ENCODE measurements at places on chromosomes 13 and 19.

DNA sequence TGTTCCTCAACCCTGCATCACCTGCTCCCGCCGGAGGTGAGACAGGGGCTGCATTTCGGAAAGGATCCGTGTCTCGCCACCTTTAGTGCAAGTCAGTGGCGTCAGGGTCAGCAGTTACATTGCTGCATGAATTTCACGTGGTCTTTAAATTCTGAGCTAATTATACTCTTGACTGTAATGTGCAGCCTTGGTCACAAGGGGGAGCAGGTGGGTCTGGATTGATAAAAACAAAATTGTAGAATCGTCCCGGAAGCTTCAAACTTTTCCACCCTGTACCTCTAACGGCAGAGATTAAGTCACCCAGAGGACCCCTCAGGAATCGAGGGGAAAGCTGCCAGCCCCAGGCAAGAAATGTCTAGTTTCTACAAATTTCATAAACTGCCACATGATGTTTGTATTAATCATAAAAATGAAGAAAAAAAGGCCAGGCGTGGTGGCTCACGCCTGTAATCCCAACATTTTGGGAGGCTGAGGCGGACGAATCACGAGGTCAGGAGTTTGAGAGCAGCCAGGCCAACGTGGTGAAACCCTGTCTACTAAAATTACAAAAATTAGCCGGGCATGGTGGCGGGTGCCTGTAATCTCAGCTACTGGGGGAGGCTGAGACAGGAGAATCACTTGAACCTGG, 20.2 kb downstream of the BBC3 start:
- peak; percentile 86 for DNase-seq

DNA sequence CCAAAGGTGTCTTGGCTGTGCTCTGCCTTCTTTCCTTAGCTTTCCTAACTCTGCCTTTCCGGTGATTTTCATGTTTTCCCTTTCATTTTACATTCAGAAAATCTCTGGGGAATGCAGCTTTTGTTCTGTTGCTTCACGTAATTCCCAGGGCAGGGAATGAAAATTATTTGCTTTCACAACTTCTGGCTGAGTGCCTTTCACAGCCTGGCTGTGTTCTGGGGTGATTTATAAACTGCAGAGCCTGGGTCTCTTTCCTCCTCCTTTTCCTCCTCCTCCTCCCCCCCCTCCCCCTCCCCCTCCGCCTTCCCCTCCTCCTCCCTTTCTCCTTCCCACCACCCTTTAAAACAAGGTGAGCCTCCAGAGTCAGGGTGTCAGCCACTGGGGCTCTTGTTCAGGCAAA, 84.3 kb downstream of the RNASEH2B start:
- no peak for DNase-seq

DNA sequence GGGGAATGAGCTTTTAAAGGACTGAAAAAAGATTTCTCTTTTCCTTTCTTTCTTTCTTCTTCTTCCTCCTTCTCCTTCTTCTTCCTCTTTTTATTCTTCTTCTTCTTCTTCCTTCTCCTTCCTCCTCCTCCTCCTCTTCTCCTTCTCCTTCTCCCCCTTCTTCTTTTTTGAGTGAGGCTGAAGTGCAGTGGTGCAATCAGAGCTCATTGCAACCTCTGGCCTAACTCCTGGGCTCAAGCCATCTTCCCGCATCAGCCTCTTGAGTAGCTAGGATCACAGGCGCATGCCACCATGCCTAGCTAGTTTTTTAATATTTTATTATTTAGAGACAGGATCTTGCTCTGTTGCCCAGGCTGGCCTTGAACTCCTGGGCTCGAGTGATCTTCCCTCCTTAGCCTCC, 120.9 kb upstream of the KL start:
- no peak for DNase-seq

GRCh38 chr13:66462187-66462586, 767.9 kb downstream of the PCDH9 start:
- DNase-seq = no peak

DNA sequence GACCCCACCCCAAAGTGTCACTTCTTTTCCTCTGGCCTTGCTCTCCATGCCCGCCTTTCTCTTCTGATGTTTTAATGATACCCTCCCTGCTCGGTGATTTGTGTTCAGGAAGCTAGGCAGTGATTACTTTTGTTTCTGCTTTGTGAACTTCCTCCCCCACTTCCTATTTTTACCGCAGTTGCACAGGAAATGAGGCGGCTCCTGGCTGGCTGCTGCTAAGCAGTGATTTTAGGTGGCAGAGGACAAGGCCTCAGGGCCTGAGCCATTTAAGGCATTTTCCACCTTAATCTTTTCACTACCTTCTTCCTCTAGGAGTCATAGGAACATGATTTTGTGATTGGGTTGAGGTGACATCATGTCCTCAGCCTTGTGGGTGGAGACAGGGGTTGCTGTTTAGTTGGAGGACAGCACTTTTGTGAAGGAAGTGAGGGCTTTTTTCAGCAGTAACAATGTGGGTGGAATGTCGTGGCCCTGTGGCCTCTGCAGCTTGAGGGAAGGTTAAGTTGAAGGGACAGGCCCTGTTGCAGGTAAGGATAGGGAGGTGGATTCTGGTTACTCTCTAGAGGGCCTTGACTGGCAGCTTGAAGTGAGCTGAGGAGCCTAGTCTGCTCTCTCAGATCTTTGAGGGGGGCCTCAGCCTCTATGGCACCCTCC, 15.7 kb downstream of the GARRE1 start:
- peak; percentile 76 for DNase-seq

Measured in activated CD4-positive, alpha-beta T cell treated with anti-CD3 and anti-CD28 coated beads for 48 hours (primary cell).